Stimulated activated CD8-positive, alpha-beta memory T cell treated with anti-CD3 and anti-CD28 coated beads, Interleukin-2, amount 100 ng/mL, for 48 hours (primary cell): ENCODE measurements at places on chromosomes 4 and X.

DNA sequence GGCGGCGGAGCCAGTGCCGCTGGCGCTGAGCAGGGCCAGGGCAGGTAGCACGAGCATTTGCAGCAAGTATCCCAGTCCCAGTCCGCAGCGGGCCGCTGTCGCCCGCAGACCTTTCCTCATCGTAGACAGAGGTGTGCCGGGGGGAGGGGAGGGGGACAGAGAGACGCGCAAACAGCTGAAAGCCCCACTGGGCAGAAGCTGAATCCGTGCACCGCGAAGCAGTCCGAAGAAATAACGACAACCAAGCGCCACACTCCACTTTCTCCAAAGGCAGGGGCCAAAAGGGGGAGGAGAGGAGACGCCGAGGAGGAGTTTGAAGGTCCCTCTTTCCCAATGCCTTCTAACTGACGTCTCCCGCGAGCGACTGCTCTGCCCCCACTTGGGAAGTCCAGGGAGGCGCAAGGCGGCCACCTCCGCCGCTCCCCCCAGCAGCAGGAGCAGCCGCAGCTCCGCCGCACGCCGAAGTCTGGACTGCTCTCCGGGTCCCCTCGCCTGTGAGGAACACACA is at the start of gene UNC5C:
UNC5C (minus strand) TSS at position 236 of the 508 bp plus-strand sequence.
- no peak for DNase-seq

DNA sequence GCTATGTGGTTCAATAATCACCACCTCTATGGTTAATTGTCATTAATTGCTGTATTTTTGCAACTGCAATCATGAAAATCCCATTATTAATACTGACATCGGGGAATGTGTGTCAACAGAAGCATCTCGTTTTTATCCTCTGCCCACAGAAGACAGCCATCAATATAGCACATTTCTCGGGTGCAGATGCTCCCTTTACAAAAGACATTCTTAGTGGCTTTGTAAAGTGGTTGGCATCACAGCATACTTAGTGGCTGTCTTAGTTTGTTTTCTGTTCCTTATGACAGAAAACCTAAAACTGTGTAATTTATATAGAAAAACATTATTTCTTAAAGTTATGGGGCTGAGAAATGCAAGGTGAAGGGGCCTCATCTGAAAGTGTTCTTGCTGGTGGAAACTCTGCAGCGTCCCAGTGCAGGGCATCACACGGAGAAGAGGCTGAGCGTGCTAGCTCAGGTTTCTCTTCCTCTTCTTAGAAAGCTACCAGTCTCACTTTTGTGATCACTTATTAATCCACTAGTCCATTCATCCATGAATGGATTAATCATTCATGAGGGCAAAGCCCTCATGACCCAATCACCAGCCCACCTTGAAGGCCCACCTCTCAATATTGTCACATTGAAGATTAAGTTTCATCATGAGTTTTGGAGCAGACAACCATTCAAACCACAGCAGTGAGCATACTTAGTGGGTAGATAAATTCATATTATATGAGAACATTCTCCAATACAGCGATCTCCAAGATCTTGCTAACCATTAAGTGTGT is 1067.7 kb upstream of the PABPC4L start:
- DNase-seq: no peak

- DNase-seq: no peak
These were observed 104.7 kb downstream of the ABLIM2 start for GRCh38 chr4:8053688-8054449.

DNA sequence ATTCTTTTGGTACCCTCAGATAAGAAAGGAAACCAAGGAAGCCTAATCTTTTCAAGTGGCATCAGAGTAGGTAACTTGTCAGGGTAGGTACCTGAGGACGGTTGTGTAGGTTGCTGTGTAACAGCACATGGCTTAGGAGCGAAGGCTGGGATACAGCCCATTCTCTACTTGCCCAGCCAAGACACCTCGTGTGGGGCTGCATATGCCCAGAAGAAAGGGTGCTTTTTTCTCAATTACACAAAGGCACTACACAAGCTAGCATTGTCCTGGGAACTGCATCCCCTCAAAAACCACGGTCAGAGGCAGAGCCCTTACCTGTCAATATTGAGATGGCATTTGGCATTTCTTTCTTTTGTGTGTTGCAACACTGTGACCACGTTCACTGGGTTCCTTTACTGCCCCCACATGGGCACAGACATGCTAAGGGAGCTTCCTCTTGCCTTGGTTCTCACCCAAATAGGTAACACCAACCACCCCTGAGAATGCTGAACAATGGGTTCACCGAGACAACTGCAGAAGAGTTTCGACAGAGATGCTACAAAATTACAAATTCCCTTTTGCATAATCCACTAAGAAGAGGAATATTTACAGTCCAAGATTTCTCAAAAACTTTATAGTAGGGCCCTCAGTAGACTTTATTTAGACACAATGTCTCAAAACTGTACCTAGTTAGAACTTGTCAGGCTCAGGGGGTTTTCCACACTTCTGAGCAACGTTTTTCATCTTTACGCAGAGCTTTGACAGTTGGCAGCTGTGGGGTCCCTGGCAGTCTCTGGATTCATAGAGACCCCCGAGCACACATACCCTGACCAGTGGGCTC is 35.8 kb upstream of the TNIP3 start:
- DNase-seq: no peak

DNA sequence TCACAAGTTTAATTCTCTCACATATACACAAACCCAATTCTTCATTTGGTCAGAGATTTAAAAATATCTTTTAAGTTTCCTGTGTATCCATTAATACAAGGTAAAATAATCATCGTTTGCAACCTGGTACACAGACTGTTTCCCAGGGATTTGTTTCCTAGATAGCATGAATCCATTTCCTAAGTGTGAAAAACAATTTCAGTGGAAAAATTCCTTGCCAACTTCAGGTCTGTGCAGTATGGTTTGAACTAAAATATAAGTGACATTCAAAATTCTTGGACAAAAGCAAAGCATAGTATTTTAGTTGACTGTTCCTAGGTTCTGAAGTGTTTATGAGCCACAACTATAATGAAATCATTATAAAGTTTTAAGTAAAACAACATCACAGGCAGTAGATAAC is 24.4 kb downstream of the NAF1 start:
- no peak for DNase-seq

DNA sequence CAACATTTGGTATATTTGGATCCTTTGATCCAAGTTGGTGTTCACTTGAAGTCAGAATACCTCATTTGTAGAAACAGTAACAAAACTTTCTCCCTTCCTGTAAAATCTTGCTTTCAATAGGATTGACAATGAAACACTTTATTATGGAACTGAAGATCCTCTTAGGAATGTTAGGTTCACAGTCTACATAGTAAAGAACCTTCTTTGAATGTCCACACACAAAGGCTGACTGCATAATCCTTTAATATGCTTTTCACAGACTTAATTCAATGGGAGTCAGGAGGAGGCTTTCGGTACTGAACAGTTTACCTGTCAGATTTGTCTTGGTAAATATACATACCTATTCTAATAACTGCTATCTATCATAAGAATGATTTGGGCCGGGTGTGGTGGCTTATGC is 188.5 kb downstream of the SPRY1 start:
- no peak for DNase-seq

DNA sequence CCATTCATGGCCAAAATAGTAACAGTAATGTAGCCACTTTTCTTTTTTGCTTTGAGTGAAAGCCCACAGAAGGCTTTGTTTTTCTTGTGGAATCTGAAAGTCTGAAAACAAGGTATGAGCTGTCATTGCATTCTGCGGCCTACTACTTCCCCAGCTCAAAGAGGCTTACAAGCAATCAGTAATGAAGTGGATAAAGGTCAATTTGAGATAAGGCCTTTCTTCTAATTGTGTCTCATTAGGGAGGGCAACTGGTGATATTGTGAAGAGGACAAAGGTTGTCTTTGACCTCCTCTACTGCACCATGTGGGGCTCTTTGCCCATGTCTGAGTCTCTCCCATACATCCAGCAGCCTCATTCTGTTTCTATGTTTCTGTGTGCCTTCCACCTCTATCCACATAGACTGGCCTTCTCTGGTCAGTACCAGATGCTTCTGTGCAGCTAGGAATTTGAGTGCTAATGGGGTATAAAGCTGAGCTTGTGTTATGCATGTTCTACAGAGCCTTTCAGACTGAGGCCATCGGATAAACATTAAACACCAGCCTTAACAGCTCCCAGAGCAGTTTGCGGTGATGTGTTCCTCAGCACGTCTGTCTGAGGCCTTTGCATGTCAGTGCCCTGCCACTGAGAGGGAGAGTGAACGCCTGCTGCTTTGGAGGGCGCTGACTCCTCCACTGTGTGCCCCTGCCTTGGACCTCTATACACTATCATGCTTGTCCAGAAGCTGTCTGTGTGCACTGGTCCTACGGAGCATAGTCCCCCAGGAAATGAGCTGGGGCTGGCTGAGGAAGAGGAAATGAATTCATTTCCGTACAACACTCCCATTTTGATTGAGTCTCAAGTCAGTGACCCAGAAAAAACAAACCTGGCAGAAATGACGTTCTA is 80.2 kb downstream of the SH2D1A start:
- DNase-seq: no peak

DNA sequence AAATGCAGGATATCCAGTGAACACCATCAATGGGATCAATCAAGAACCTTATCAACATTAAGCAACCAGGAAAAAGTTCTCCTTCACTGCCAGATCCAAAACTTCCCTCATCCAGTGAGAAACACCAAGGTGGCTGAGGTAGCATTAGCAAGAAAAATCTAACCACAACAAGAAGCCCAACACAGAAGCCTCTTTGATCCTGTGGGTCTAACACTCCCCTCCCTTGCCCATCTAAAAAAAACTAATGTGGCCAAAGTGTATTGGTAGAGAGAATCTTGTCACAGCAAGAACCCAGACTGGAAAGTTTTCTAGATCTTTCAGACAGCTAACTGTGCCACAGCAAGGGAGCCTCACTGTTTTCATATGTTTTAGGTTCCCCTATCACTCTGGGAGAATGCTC is 558.0 kb downstream of the STPG2 start:
- DNase-seq: no peak

DNA sequence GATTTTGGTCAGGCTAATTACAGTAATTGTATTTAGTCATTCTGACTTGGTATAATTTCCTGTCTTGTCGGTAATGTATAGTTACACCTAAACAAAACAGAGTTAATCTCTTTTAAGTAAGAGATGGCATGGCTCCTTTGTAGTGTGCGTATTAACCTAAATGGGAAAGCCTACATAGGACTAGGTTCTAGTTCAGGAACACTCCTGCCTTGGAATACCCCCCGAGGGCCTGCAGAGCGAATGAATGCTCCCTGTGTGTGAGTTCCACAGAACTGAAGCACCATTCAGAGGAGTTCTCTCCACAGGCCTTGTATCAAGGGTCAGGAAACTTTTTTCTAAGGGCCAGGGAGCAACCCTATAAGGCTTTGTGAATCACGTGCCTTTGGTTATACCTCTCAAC is 44.9 kb upstream of the STIM2 start:
- DNase-seq: no peak

DNA sequence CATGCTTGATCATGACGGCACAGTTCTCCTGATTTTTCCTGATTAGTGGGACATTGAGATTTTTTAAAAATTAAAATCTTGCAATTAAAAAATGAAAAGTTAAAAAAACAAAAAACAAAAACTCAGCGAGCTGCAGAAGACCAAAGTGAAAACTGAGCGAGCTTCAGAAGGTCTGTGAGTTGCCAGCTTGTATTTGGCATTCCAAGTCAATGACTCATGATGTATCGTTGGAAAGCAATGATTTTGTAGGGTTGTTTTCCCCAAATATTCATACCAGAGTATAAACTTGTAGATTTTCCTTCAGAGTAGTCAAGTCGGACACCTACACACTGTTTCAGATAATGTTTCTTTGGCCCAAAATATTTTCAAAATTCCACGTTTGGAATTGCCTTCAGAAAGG is 76.9 kb downstream of the LRRC66 start:
- no peak for DNase-seq

GRCh38 chr4:168784786-168785461 is 225.1 kb downstream of the CBR4 start:
- no peak for DNase-seq

- no peak for DNase-seq
These were observed 177.1 kb downstream of the RBMX2 start for GRCh38 chrX:130578906-130579305.

DNA sequence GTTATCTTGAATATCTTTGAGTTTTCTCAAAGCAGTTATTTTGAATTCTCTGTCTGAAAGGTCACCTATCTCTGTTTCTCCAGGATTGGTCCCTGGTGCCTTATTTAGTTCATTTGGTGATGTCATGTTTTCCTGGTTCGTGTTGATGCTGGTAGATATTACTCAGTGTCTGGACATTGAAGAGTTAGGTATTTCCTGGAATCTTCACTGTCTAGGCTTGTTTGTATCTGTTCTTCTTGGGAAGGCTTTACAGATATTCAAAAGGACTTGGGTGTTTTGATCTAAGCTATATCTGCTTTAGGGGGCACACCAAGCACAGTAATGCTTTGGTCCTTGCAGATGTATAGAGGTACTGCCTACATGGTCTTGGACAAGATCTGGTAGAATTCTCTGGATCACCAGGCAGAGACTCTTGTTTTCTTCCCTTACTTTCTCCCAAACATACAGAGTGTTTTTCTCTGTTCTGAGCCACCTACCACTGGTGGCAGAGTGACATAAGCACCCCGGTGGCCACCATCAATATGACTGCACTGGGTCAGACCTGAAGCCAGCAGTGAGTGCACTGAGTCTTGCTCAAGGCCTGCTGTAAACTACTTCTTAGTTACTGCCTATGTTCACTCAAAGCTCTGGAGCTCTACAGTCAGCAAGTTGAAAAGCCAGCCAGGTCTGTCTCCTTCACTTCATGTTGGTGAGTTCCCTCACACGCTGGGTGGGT is 193.5 kb upstream of the AMOT start:
- no peak for DNase-seq

DNA sequence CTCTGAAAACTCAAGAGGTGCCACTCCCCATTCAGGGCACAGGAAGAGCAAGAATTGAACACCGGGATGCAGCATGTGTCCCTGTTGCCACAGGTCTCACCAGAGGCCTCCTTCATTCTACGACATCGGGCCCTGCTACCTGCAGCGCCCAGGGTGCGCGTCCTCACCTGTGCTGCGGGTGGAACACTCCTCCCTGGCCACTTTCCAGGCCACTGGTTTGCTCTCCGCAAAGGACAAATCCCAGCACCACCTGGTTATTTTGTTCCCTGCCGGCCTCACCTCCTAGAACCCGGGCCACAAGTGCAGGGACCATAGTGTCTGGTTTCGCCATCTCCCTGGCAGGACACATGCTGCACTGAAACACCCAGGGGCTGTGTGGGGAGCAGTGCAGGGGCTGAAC is 14.3 kb upstream of the FAM3A start:
- no peak for DNase-seq

GRCh38 chr4:74794382-74795010 is at the start of gene BTC:
Gene BTC (minus strand): TSS chr4:74794523. CDS start chr4:74794325, 198 bp downstream.
- DNase-seq: no peak

GRCh38 chr4:143514169-143514495 is 630 bp downstream of the SMARCA5 start:
- no peak for DNase-seq

DNA sequence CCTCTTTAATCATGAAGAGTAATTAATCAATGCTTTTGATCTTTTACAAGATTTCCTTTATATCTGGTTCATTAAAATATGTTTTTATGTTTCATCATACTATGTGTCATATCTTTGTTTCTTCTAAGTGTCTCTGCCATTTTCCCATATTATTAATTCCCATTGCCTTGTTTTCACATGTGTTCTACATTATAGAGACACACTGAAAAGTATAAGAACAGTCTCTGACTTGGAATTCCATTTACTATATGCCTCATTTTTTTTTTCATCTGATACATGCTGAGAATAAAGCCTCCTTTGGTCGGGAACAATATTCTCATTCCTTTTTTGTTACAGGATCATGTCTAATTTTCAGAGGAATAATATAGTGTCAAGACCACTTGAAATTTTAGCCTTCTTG is 4.3 kb downstream of the BANK1 start:
- DNase-seq: no peak

GRCh38 chr4:184214931-184215330 is 2.7 kb downstream of the ENPP6 start:
- DNase-seq: no peak
